Stimulated activated CD8-positive, alpha-beta memory T cell treated with anti-CD3 and anti-CD28 coated beads, Interleukin-15, amount 100 ng/mL, for 4 hours (primary cell): ENCODE measurements at places on chromosomes 4 and X.

DNA sequence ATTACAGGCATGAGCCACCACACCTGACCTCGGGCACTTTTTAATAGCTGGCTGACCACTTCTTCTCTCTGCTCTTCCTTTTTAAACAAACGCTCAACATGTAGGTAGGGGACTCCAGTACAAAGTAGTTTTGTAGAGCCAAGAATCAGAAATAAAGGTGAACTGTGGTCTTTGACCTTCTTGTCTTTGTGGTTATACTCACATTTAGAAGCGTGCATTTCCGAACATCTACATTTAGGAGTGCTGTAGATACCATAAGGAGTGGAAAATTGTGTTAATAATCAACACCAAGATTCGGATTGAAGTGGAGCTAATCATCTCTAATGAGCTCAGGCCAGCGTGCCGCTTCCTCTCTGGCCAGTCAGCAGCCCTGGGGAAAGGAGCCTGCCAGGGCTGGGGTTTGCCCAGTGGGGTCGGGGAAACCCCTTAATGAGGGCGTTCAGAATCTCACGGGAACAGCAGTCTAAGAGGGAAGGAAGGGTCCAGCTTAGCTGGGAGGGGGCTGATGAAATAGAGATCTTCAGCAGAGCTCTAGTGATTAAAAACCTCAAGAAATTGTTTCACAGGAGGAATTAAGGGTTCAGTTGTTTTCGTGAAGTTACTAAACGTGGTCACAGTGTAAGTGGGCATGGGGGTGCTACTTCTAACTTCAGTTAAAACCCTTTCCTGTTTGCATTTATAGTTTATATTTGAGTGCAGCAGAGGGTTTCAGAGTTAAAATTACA, 81.2 kb downstream of the GAB1 start:
- DNase-seq, result no peak

DNA sequence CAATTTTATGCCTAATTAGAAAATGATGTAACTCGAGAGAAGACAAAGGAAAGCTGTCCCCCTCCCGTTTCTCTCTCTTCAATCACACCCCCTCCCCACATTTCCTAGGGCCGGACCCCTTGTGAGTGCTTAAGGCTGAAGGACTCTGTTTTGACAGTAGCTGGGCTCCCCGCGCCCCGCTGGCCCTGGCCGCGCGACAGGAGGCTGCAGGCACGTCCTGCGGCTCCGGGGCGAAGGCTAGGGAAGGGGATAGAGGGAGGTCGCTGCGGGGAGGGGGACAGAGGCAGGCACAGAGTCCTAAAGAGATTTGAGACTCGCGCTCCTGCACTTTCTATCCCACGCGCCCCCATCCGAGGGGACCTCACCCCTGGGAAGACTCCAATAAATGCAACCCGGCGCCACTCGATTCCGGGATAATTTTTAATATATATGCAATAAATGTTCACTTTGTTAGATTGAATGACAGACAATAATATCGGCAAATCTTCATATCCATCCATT, 56.2 kb upstream of the TMEM33 start:
- no peak for DNase-seq

DNA sequence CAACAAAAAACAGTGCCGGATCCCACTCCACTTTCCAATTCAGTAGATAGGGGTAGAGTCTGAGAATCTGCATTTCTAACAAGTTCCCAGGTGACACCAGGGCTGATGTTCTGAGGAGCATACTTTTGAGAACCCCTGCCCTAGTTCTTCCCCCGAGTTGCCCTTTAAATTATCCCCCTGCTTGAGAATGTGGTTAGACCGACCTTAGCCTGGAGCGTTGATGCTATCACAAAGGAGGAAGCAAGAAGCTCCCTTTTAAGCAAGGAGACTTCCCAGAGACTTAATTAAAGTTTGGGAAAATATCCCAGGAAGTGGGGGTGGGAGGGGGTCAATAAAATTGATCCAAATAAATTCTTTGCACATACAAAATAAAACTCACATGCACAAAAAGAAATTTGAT, 485.9 kb downstream of the SMARCA1 start:
- DNase-seq, result no peak

GRCh38 chr4:109999585-109999912, 86.9 kb downstream of the EGF start:
- no peak for DNase-seq

DNA sequence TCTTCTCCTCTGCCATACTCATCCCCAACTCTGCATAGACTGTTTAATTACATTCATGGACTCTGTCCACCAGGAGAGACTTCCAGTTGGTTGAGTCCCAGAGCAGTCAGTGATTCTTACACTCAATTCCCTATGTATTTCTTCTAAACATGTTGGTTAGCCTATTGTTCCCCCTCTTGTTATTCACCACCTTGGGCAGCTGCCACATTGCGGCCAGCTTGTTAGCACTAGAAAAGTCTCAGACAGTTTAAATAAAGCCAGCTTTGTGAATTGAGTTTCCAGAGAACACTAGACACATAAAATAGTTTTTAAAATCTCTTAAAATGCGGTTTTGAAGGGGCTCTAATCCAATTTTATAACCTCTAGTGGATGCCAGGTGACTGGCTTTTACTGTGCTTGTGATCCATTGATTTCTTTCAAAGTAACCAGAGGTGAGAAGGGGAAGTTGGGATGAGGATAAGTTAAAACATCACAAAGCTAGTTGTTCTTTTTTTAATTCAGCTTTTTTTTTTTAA, 827.7 kb downstream of the FSTL5 start:
- DNase-seq, result no peak

DNA sequence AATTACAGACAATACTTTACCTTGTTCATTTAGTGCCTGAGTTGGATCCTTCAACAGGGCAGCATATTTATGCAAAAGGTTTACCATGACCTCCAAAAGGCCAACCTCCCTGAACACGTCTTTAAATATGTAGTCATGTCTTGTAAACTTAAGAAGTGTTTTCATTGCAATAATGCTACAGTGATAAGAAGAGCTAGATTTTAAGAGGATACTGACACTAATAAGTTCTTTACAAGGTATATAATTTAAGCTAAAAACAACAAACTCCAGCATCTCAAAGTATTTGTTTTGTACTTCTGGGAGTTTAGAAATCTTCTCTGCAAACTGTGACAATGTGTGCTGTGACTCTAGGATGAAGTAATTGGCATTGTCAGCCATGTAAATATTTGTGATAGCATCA, 145.4 kb downstream of the WDFY3 start:
- no peak for DNase-seq

- no peak for DNase-seq
Observed at GRCh38 chr4:183504930-183505610, at the start of gene ING2. Gene ING2, plus strand, starts transcription at chr4:183505058. Its CDS starts 138 bp downstream, at chr4:183505196.
